Type B pancreatic cell (in vitro differentiated cells): ENCODE measurements at places on chromosomes 12 and 14. TPM values are rescaled to one million over a fixed set of nuclear protein-coding genes. Genes with fewer than 3 reads are reported as not detected.
A peak's percentile ranks its signal among the peaks of the same experiment; 100 is the strongest.

- H3K4me1 ChIP-seq, result peaks cover 12% of the 10 kb centered on the region
- H3K4me3 ChIP-seq, result no peak overlapping the region
- no peak for DNase-seq
Observed at GRCh38 chr14:75476274-75476995, 45.8 kb upstream of the BATF start.

- no peak overlapping the region for H3K4me3 ChIP-seq
- no peak overlapping the region for H3K27ac ChIP-seq
- H3K36me3 ChIP-seq, result no peaks in the 10 kb centered on the region
Observed at GRCh38 chr14:25180221-25180620, 130.3 kb upstream of the STXBP6 start.

DNA sequence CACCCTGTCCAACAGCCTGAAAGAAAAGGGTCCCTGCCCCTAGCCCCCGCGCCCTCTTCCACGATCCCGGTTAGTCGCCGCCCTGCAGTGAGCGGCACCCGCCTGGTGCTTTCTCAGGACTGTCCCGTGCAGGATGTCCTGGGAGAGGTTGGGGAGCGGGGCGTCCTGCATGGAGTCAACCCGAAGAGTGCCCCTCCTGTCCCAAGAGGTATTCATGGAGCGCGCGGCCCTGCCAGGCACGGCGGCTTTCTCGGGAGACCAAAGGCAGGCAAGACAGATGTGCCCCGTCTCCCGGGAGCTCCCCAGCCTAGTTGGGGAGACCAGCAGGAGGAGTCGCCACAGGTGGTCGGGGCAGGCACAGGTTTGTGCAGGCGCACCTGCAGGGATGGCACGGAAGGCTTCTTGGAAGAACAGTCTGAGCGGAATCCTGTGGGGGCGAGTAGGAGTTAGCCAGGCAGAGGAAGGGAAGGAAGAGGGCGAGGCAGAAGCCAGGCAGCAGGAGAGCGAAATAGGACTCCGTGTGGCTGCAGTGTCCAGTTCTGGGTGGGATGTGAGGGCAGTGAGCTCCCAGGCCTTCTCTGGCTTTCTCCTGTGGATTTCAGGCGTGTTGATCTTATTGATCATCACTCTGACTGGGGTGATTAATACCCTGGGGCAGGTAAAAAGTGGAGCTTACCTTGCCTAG is 723 bp downstream of the SIVA1 start:
- peak overlapping the region; percentile 90 for H3K4me3 ChIP-seq
- H3K4me1 ChIP-seq, result peaks cover 27% of the 10 kb centered on the region
- no peaks in the 10 kb centered on the region for H3K27me3 ChIP-seq
- no peak for DNase-seq
- H3K27ac ChIP-seq, result peak overlapping the region; percentile 95
- H3K36me3 ChIP-seq, result peaks cover 11% of the 10 kb centered on the region

DNA sequence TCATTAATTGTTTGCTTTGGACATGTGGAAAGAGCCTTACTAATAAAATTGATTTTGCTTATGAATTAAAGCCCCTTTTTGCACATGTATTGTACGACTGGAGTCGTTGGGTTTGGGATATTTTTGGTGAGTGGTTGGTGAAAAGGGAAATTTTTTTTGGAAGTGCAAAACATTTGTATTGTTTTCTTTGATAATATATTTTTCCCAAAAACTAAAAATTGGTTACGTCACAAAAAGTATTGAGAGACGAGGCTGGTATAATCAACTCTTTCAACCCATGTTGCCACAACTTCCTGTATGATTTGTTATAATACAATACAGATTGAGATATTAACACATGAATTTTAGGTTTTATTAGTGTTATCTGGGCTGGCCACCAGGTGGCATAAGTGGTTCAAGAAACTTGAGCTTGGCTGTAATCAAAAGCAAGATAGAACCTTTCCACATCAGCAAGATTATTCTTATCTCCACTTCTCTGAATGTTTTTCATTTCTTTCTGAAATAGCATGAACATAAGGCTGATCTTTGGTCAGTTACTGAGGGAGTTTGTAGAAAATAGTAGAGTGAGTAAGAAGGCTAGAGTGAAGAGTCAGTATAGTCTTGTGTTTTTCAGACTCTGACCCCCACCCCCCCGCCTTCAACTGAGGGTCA is 8.7 kb downstream of the NGDN start:
- no peak overlapping the region for H3K4me3 ChIP-seq
- peaks cover 13% of the 10 kb centered on the region for H3K4me1 ChIP-seq
- H3K36me3 ChIP-seq, result peaks cover 20% of the 10 kb centered on the region

- no peak for DNase-seq
- peaks cover 3% of the 10 kb centered on the region for H3K4me1 ChIP-seq
- H3K36me3 ChIP-seq, result peaks cover 25% of the 10 kb centered on the region
- no peak overlapping the region for H3K4me3 ChIP-seq
Observed at GRCh38 chr12:27293463-27293862, 39.2 kb upstream of the BMAL2 start.

DNA sequence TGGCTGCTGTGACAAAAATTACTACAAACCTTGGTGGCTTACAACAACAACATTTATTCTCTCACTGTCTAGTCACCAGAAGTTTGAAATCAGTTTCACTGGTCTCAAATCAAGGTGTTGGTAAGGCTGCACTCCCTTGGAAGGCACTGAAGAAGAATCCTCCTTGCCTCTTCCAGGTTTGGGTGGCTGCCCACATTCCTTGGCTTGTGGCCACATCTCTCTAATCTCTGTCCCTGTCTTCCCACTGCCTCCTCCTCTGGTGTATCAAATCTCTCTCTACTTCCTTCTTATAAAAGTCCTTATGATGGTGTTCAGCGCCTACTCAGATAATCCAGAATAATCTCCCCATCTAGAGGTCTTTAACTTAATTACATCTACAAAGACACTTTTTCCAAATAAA is 31.0 kb downstream of the PLCZ1 start:
- peaks cover 8% of the 10 kb centered on the region for H3K36me3 ChIP-seq
- H3K4me1 ChIP-seq, result no peaks in the 10 kb centered on the region
- no peak overlapping the region for H3K27ac ChIP-seq

The SYT10 gene
- total RNA-seq, result 1.5 and 1.6 TPM in 2 replicates

The WSCD2 gene
- total RNA-seq, result 5.0 and 72.9 TPM in 2 replicates

The HRK gene
- 1.9 and 6.6 TPM in 2 replicates for total RNA-seq

The TUNAR gene
- 7.0 and 7.4 TPM in 2 replicates for total RNA-seq

The CLBA1 gene
- total RNA-seq, result 16.2 and 18.8 TPM in 2 replicates

The DNAAF2 gene
- 14.8 and 16.5 TPM in 2 replicates for total RNA-seq
